Kidney epithelial cell (primary cell): ENCODE measurements at places on chromosomes 1 and 21. TPM values are rescaled to one million over a fixed set of nuclear protein-coding genes. Genes with fewer than 3 reads are reported as not detected.

Gene HMGCS2
- total RNA-seq = not detected in 2 replicates

DNA sequence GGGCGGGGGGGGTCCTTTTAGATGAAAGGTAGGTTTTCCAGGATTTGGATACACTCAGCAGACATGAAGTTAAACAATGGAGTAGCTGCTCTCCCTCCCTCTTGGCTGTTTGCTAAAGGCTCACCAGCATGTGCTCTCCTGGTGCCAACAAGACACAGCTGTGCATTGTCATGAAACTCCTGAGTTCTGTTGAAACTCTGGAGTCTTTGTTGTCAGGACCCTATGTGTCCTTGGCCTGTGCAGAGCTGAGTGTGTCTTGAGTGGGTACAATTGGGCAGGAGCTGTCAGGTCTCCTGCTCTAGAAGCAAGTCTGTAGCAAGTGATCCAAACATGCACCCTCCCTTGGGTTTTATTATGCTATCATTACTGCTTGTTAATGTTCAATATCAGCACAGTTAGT lies 12.7 kb downstream of the TBX19 start:
- DNase-seq = no peak

Gene C1QTNF12
- 0.88 and 1.4 TPM in 2 replicates for total RNA-seq

- no peak for DNase-seq
These were observed 4.1 kb downstream of the CCDC27 start for GRCh38 chr1:3756394-3756793.

GRCh38 chr1:4634156-4634792 lies 20.1 kb upstream of the AJAP1 start:
- DNase-seq = no peak

DNA sequence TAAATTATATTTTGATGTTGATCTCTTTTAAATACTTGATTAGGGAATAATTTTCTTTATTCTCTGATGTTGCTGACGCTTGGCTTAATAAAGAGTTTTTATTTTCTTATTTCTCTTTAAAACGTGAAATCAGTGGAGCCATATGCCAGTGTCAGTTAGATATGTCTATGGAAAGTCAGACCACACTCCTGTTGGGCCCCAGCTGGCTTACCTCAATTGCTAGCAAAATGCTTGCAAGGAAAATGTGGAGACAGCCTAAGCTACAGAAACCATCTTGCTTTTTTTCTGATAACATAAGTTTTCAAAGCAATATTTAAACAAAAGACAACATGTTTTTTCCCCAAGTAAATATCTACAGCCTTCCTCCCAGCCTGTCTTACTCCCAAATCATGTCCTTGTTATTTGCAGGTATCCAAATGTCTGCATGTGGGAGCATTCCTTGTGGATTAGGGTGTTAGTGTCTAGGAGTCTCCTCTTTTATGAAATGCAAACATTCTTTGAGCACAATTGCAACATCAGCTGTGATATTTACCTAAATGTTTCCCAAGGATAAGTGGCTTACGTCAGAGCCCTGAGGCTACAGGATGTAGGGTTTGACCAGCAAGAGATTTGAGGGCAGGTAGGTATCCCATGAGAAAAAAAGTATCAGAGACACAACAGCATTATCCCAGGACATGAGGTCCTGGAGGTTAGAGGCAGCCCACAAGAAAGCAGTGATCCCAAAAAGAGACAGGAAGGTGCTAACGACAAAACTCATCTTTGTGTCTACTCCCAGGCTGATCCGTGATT lies 117.2 kb upstream of the KCNJ15 start:
- peak; percentile 44 for DNase-seq

- DNase-seq = no peak
These were observed 54.7 kb downstream of the UMODL1 start for GRCh38 chr21:42125571-42126544.

- no peak for DNase-seq
These were observed 574 bp downstream of the ITPKB start for GRCh38 chr1:226738421-226738994.

Gene CELA3A
- not detected in 2 replicates for total RNA-seq

Gene MCOLN2
- 0.46 and 0.55 TPM in 2 replicates for total RNA-seq

Gene PADI2
- 6.4 and 8.1 TPM in 2 replicates for total RNA-seq

DNA sequence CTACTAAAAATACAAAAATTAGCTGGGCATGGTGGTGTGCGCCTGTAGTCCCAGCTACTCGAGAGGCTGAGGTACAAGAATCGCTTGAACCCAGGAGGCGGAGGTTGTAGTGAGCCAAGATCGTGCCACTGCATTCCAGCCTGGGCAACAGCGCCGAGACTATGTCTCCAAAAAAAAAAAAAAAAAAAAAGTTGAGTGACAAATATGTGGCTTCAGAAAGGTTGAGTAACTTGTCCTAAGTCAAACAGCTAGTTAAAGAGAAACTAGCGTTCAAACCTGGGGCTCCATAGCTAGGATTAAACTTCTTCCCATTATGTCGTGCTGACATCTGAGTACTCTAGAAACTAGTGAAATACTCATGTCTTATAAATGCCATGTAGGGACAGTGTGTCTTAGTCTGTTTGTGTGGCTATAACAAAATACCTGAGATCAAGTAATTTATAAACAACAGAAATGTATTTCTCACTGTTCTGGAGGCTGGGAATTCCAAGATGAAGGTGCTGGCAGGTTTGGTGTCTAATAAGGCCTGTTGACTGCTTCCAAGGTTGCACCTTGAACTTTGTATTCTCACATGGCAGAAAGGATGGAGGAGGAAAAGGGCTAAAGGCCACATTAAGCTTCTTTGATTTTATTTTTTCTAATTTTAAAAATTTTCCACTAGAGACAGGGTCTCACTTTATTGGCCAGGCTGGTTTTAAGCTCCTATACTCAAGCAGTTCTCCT lies 12.0 kb downstream of the AK4 start:
- no peak for DNase-seq

- no peak for DNase-seq
These were observed 78.4 kb upstream of the CTTNBP2NL start for GRCh38 chr1:112317611-112318062.

GRCh38 chr1:160437432-160438316 lies 37.3 kb downstream of the VANGL2 start:
- DNase-seq = no peak

Gene FMO4
- total RNA-seq = 0.84 and 1.8 TPM in 2 replicates

DNA sequence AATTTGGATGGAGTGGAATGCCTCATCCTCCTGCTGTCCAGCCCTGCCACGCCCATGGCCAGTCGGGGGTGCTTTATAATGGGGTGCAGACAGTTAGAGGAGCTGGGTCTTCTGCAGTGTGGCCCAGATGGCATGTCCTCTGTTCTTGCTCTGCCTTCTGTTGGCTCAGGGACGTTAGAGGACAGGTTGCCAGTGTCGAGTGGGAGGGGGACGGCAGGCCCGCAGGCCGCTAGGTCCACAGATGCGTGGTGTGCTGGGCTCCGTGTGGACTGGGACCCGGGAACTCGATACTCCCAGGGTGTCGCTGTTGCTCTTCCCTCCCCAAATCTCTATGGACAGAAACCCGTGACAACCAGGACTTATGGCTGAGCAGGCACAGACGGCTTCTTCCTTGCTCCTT lies 33.3 kb downstream of the SIM2 start:
- no peak for DNase-seq

DNA sequence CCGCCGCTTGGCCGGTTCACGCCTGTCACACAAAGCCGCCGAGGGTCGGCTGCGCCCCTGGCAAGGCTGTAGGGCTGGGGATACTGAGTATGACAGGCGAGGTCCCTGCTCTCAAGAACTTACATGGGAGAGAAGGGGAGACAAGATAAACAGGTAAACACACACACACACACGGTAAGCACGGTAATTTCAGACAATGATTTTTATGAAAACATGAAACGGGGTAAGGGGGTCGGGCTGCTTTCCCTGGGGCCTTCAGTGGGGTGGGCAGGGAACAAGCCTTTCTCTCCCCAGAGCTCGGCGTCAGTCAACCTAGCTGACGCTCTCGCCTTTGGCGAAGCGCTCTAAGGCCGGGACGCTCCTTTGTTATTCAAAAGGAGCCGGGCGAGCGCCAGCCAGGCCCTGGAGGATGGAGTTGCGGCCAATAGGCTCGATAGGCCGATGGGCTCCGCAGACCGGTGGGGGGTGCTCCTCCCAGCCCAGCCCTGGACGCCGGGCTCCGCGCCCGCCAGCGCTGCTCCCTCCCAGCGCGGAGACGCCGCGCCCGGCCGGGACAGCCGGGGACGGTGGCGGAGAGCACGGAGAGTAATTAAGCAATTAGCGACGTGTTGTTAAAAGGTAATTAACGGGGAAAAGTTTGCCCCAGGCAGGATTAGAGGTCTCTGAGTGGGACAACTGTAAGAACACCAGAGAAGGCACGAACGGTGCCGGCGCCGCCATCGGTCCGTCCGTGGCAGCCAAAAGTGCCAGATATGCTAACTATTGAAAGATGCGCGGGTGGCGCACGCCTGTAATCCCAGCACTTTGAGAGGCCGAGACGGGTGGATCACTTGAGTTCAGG lies 950 bp upstream of the INKA2 start:
- DNase-seq = no peak

Gene ANKRD45
- 0.55 and 0.67 TPM in 2 replicates for total RNA-seq

Gene RIPPLY3
- 0.48 and 0.92 TPM in 2 replicates for total RNA-seq

- no peak for DNase-seq
These were observed 5.2 kb upstream of the HLX start for GRCh38 chr1:220873868-220874655.

Gene TRIM46
- 7.1 and 9.1 TPM in 2 replicates for total RNA-seq

- no peak for DNase-seq
These were observed 337.5 kb upstream of the RUNX1 start for GRCh38 chr21:35386491-35387079.

Gene PRR9
- total RNA-seq = not detected in 2 replicates

Gene UTS2
- total RNA-seq = not detected in 2 replicates

DNA sequence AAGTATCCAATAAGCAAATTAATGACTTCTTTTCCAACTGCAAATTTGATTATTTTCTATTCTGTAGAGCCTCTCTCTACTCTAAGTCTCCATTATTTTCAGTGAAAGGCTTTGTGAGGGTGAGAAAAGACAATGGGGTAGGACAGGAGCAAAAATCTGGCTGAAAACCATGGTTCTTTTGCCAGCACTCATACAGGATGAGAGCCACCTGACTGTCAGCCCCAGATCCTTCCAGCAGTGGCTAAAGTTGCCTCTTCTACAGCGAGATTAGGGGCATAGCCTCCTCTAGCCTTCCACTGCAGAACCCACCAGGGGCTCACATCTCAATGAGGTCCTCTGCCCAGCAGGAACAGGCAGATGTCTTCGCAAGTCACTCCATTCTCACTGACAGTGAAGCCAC lies 23.7 kb downstream of the NMNAT2 start:
- DNase-seq = no peak

Gene AMPD1
- 0.07 TPM in 1 of 2 replicates, not detected in the other for total RNA-seq

Gene SAMD11
- total RNA-seq = 2.3 TPM in 2 replicates

Gene CFHR3
- not detected in 2 replicates for total RNA-seq

- no peak for DNase-seq
These were observed 19.2 kb upstream of the CLSTN1 start for GRCh38 chr1:9842781-9843575.
